Activated T-helper 1 cell treated with anti-CD3 and anti-CD28 coated beads, Interleukin-12 subunit alpha, Interleukin-12 subunit beta, Interleukin-2, Interleukin-4 antibody, amounts not matched to agents 30 ng/mL and 10 ng/mL and 1 ng/mL, durations not matched to agents 14 hours and 24 hours and 36 hours (primary cell): ENCODE measurements at places on chromosomes 6 and 20. TPM values are rescaled to one million over a fixed set of nuclear protein-coding genes. Genes with fewer than 3 reads are reported as not detected.

Gene MCHR2
- not detected in 2 replicates for total RNA-seq

Gene CST5
- not detected in 2 replicates for total RNA-seq

Gene BPIFB1
- total RNA-seq: not detected in 2 replicates

Gene C6orf15
- not detected in 2 replicates for total RNA-seq

Gene CRYBG1
- 10.2 and 11.4 TPM in 2 replicates for total RNA-seq

Gene CLVS2
- not detected in 2 replicates for total RNA-seq

Gene WFDC10B
- not detected in 2 replicates for total RNA-seq

Gene CD2AP
- total RNA-seq: 27.3 and 29.3 TPM in 2 replicates

Gene HTR1E
- total RNA-seq: not detected in 2 replicates

Gene CCHCR1
- 50.9 and 51.3 TPM in 2 replicates for total RNA-seq

Gene SRC
- 6.2 and 6.4 TPM in 2 replicates for total RNA-seq

Gene PKIB
- 0.44 TPM in 1 of 2 replicates, not detected in the other for total RNA-seq

Gene FAXC
- total RNA-seq: not detected in 2 replicates

Gene NUS1
- total RNA-seq: 49.5 and 52.1 TPM in 2 replicates

Gene ZNF831
- 3.4 and 3.6 TPM in 2 replicates for total RNA-seq

Gene SLC22A16
- total RNA-seq: not detected in 2 replicates

Gene WFDC5
- total RNA-seq: 0.27 TPM in 1 of 2 replicates, not detected in the other

Gene NR2E1
- not detected in 2 replicates for total RNA-seq

Gene MACROD2
- total RNA-seq: not detected in 2 replicates

Gene DEFB110
- not detected in 2 replicates for total RNA-seq

Gene HLA-DQA1
- 12.5 and 13.3 TPM in 2 replicates for total RNA-seq

Gene UCKL1
- total RNA-seq: 48.7 and 49.3 TPM in 2 replicates

Gene TCF15
- total RNA-seq: 0.13 TPM in 1 of 2 replicates, not detected in the other

Gene NKAIN2
- total RNA-seq: not detected in 2 replicates

Gene GUCA1A
- total RNA-seq: not detected in 2 replicates

Gene BICRAL
- 14.1 and 14.2 TPM in 2 replicates for total RNA-seq

Gene ACTL10
- 3.7 and 4.2 TPM in 2 replicates for total RNA-seq

Gene FUT9
- not detected in 2 replicates for total RNA-seq

Gene RSPO3
- not detected in 2 replicates for total RNA-seq

Gene EPB41L1
- total RNA-seq: 0.23 TPM in 1 of 2 replicates, not detected in the other

Gene FAM50B
- total RNA-seq: 9.0 and 9.1 TPM in 2 replicates

Gene TMEM170B
- total RNA-seq: 0.78 and 0.86 TPM in 2 replicates

Gene ADGRG6
- total RNA-seq: not detected in 2 replicates

Gene SPATS1
- not detected in 2 replicates for total RNA-seq

Gene C4B
- 4.1 and 4.7 TPM in 2 replicates for total RNA-seq

Gene DACT2
- total RNA-seq: 2.1 and 2.3 TPM in 2 replicates

Gene GGTLC1
- total RNA-seq: not detected in 2 replicates

Gene SNHG17
- total RNA-seq: 89.8 and 104 TPM in 2 replicates

Gene ASIP
- total RNA-seq: not detected in 2 replicates

Gene TUBB
- total RNA-seq: 1,001 and 1,002 TPM in 2 replicates

Gene MUC22
- total RNA-seq: not detected in 2 replicates

Gene EPM2A
- total RNA-seq: 6.5 and 7.0 TPM in 2 replicates

Gene LINC00237
- not detected in 2 replicates for total RNA-seq

Gene BLTP3A
- total RNA-seq: 17.2 and 17.8 TPM in 2 replicates

Gene IL20RA
- not detected in 2 replicates for total RNA-seq

Gene KCNK15
- total RNA-seq: 1.1 TPM in 2 replicates

Gene SLC22A23
- total RNA-seq: 0.05 and 0.39 TPM in 2 replicates

Gene FAM83D
- 11.0 and 12.4 TPM in 2 replicates for total RNA-seq

Gene MEP1A
- total RNA-seq: not detected in 2 replicates

Gene HAO1
- total RNA-seq: not detected in 2 replicates

Gene DSP
- not detected in 2 replicates for total RNA-seq

Gene APOM
- 1.8 and 3.7 TPM in 2 replicates for total RNA-seq

Gene C6orf163
- 1.2 and 1.6 TPM in 2 replicates for total RNA-seq

Gene DST
- 6.0 and 11.2 TPM in 2 replicates for total RNA-seq
